ENCODE measurements at places on chromosomes 5 and 9.

GRCh38 chr5:113140837-113141671 lies 164.5 kb downstream of the DCP2 start:
- peak; percentile 74 for DNase-seq

- DNase-seq = no peak
Observed at GRCh38 chr5:176774216-176775171, 35.9 kb upstream of the UNC5A start.

GRCh38 chr5:1667648-1668140 lies 131.9 kb downstream of the MRPL36 start:
- DNase-seq = no peak

- DNase-seq = no peak
Observed at GRCh38 chr5:148810823-148811222, 15.6 kb upstream of the ADRB2 start.

- peak; percentile 61 for DNase-seq
Observed at GRCh38 chr9:19049917-19050636, 850 bp downstream of the RRAGA start.

DNA sequence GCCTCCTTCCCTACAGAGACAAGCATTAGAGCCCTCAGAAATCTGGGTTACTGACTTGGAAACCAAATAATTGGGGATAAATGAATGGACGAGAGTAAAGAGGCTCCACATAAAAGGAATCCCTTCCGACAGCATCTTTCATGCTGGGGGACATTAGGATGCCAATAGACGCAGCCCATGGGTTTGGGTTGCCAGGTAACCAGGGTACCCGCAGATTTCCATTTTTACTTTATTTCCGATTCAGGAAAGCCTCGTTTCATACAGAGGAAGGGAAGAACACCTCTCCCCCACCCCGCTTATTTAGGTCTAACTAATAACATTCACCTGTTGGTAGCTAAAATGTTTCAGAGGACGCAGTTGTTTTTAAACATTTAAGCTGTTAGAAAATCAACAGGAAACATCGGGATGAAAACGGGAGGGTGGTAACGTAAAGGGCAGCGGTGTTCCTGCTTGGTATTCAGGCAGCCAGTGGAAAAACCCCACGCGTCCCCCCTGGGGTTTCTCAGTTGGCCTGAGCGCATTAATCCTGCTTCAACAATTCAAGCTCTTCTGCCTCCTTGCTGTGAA lies 179.5 kb downstream of the YTHDC2 start:
- DNase-seq = no peak

DNA sequence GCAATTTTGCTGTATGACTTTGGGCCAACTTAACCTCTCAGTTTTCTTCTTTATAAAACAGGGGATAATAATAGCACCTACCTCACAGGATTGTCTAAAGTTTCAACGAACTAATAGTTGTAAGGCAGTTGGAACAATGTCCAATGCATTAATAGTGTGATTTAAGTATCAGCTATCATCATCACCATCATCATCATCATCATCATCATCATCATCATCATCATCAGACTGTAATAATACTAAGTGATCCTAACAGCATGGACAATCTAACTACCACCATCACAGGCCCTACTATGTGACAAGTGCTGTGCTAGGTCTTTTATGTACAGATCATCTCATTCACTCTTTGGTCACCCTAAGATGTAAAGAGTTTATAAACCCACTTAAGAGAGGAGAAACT lies 196.0 kb downstream of the MAPKAP1 start:
- DNase-seq = no peak

- DNase-seq = peak; percentile 91
Observed at GRCh38 chr9:36187414-36187813, 3.3 kb upstream of the CLTA start.

GRCh38 chr5:180816608-180817534 lies 14.3 kb upstream of the MGAT1 start:
- no peak for DNase-seq

- peak; percentile 95 for DNase-seq
Observed at GRCh38 chr9:21576331-21577189, 94.4 kb upstream of the IFNE start.

DNA sequence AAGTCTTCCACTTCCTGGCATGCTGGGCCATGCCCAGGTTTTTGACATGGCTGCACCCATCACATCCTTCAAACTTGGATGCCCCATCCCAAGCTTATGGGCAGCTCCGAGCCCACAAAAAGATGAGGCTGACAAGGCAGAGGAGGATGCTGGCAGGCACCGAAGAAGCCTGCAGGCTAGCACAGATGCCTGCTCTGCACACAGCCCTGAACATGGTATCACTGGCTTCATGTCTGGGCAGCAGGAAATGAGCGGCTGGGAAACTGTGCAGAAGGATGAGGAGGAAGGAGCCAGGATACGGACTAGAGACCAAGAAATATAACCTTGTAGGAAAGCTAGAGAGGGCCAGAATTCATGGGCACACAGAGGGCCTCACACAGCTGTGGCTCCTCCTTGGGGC lies 14.8 kb downstream of the CAMK2A start:
- no peak for DNase-seq

GRCh38 chr5:3836528-3836927 lies 240.9 kb downstream of the IRX1 start:
- DNase-seq = no peak

GRCh38 chr5:171682801-171683200 lies 102.8 kb upstream of the SMIM23 start:
- no peak for DNase-seq

DNA sequence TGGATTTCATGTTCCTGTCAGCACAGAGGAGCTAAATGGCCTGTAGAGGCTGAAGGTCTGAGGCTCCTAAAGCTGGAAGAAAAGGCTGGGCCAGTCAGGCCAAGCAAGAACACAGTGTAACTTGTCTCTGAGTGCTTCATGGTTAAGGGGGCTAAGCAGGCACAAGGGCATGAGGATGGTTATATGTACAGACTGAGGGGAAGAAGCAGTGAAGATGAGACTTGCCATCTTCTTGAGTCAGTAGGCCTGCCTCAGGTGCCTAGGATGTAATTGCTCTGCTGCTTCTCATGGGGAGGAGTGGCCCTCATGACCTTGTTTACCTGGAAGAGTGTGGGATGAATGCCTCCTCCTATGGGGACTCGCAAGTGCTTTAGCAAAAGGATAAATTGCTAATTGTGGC lies 8.7 kb upstream of the PSMD5 start:
- no peak for DNase-seq

DNA sequence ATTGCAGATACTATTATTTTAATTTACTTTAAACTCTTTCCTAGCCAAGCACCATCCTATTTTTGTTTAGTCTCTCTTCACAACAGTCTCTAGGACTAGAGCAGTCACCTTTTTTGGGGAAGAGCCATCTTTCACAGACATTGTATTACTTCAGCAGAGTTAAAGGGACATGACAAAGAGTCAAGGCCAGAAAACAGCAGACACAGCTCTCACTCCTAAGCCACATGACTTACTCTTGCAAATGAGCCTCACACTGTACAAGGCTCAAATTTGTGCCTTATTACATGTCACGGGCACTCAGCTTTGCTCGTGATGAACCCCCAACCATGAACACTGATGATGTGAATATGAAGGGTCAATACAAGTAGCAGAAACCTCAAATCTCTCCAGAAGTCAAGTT lies 104.3 kb downstream of the ZNF608 start:
- DNase-seq = no peak

DNA sequence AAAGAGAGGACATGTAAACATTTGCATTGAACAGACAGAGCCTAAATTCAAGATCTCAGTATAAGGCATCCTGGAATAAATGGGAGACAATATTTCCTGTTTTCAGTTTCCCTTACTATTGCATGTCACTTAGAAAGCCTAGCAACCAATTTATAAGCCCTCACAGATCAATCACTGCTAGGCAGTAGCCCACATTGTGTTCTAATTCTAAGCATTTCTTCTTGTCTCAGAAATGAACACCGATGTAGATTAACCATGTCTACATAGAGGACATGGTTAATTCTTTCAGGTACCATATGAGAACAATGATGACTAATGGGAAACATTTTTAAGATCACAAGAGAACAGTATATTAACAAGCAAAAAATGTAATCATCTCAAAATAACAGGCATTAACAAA lies 79.6 kb upstream of the HMHB1 start:
- DNase-seq = no peak

DNA sequence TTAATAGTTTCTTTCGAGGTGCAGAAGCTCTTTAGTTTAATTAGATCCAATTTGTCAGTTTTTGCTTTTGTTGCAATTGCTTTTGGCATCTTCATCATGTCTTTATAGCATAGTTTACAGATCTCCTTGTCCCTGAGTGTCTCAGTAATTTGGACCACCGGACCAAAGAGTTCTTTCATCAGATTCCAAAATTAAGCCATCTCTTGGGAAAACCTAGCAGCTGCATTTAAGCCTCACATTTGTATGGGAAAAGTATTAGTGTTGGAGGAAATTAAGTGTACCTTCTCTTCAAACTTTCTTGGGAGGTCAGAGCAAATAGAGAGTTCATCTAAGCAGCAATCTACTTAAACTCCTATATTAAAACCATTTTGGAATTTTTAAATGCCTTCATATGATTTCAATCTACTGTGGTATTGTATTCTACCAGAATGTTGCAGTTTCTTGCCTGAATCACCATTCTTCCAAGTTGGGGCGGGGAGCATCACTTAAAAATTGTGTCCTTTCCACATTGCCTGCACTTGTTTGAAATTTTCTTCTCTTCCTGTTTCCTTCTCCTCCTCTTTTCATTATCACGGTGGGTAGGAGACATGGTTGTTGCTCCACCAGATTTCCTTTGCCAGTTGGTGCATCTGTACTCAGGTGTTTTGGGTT lies 97.3 kb upstream of the DAB2 start:
- DNase-seq = peak; percentile 46

- no peak for DNase-seq
Observed at GRCh38 chr9:99093492-99093791, 11.5 kb upstream of the TGFBR1 start.

GRCh38 chr9:128419061-128419925 lies 1.4 kb upstream of the CERCAM start:
- peak; percentile 68 for DNase-seq

- no peak for DNase-seq
Observed at GRCh38 chr5:79471556-79471955, 42.4 kb downstream of the HOMER1 start.

GRCh38 chr9:100689635-100690034 lies 111.8 kb downstream of the CAVIN4 start:
- DNase-seq = no peak

DNA sequence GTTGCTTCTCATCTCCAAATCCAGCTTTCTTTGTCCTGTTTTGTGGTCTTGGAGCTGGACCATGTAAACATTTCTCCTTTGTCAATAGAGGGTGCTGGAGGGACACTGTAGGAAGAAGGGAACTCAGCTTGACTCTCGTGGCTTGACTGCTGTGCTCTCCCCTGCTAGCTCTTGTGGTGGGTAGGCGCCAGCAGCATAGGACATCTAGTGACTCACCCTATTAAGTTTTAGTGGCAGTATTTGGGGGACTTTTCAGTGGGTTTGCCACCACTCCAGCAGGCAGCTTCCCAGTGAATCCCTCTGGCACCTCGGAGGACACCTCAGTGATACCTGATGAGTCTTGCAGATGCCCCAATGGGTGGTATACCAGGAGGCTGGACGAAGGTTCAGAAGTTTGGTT lies 97.8 kb downstream of the TSSK1B start:
- peak; percentile 42 for DNase-seq

DNA sequence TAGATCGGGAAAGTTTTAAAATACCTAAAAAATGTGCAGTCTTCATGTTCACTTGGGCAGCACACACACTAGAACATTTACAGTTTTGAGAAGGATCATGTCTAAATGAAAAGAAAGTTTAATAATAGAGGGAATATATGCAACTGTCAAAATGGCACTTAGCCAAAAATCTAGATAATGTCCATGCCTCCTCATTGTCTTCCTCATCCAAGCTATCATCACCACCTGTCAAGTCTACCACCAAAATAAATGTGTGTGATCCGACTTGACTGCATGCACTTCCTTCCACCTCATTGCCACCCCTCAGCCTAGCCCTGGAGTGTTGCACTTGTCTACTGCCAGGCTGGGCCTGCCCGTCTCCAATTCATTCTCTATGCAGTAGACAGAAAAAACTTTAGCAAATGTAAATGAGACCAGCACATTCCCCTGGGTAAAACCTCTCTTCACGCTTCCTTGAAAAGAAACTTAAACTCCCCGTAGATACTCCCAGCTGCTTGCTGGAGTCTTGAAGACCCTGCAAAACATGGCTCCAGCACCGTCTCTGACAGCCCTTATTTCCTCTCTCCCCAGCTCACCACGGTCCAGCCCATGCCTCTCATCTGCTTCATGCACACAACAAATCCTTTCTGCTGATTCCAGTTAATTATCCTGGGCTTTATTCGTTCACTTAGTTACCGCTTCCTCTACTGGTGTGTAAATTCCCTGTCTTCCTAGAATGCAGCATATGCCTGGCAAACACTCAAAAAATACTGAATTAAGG lies 66.9 kb downstream of the FANCC start:
- no peak for DNase-seq

DNA sequence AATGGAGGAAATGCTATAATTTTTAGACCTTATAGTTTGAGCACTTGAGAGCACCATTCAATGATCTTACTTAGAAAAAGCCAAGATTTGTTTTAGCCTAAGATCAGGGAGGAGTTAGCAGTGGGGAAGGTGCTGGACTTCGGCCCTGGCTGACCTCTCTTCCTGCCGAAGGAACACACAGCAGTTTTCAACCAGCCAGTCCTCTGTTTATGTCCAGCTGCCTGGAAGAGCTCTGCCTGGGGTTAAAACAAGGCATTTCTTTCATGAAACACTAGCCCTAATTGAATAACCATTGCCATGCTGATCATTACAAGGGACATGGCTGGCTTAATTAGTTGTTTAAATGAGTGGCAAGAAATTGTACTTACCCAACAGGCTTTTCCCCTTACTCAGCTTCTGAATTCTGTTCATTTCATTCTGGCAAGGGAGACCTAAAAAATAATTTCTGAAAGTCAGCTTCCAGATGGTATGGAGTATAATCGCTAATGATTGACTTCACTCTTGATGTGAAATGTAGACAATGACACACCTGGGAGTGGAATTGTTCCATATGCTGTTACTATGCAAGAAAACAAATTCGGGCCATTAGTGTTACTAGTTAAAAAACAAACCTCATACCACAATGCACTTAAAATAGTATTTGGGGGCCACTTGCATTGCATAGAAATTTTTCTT lies 514.2 kb downstream of the SPOCK1 start:
- DNase-seq = no peak

- DNase-seq = peak; percentile 53
Observed at GRCh38 chr9:112665347-112665746, 52.6 kb downstream of the INIP start.

GRCh38 chr5:80213466-80213865 lies 42.4 kb downstream of the SERINC5 start:
- no peak for DNase-seq

DNA sequence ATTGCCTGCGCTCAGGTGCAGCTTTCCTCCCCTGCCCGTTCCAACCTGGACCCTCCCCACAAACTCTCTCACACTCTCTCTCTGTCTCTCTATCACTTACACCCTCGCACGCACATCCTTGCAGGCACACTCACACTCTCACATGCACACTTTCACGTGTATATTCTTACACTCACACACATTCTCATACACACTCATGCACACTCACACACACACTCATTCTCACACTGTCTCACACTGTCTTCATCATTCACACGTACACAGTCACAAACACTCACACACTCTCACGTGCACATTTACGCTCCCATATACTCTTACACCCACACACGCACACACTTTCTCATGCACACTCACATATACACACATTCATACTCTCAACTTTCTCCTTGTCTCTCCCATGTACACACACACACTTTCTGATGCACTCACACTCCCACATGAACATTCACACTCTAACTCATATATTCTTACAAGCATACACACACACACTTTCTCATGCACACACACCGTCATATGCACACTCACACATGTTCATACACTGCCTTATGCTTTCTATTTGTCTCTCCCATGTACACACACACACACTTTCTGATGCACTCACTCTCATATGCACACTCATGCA lies 229.3 kb downstream of the SNX18 start:
- DNase-seq = no peak
